Right ventricle myocardium inferior (tissue), 1 donor: ENCODE measurements at places on chromosomes 11 and 22. TPM values are rescaled to one million over a fixed set of nuclear protein-coding genes. Genes with fewer than 3 reads are reported as not detected.

Gene SAA4
- not detected for total RNA-seq

Gene SLC22A9
- not detected for total RNA-seq

Gene TSPAN18
- 115 TPM for total RNA-seq

Gene MEI1
- 0.41 TPM for total RNA-seq

Gene ZNF215
- 0.60 TPM for total RNA-seq

Gene NLRP10
- total RNA-seq: not detected

Gene APOA4
- total RNA-seq: not detected

Gene YWHAH
- total RNA-seq: 85.3 TPM

Gene IL17REL
- not detected for total RNA-seq

Gene VPS37C
- total RNA-seq: 16.5 TPM

Gene OR52E8
- total RNA-seq: not detected

Gene THAP12
- total RNA-seq: 19.4 TPM

Gene SPI1
- 14.6 TPM for total RNA-seq

Gene AGBL2
- 0.14 TPM for total RNA-seq

Gene PRG3
- total RNA-seq: not detected

DNA sequence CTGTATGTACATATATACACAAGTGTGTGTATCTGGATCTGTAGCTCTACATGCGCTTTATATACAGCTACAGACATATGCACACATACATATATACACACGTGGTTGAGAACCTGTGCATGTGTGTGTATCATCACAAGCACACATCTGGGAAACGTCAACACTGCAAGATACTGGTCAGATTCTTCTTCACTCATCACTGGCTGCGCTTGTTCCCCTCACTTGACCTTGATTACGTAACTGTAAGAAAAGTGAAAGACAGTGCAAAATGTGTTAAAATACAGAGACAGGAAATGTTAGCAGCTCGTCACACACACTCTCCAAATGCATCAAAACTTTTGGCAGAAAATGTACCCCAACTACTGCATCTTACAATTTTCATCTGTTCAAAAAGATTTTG, 51.9 kb upstream of the MN1 start:
- no peak for DNase-seq

DNA sequence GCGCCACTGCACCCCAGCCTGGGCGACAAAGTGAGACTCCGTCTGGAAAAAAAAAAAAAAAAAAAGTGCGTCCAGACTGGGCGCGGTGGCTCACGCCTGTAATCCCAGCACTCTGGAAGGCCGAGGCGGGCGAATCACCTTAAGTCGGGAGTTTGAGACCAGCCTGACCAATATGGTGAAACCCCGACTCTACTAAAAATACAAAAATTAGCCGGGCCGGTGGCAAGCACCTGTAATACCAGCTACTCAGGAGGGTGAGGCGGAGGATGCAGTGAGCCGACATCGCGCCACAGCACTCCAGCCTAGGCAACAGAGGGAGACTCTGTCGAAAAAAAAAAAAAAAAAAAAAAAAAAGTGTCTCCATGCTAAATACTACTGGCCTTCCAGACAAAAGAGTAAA, 1.3 kb downstream of the USP28 start:
- DNase-seq: no peak

- no peak for DNase-seq
Measured at GRCh38 chr11:6219359-6219758, 14.0 kb downstream of the C11orf42 start.

DNA sequence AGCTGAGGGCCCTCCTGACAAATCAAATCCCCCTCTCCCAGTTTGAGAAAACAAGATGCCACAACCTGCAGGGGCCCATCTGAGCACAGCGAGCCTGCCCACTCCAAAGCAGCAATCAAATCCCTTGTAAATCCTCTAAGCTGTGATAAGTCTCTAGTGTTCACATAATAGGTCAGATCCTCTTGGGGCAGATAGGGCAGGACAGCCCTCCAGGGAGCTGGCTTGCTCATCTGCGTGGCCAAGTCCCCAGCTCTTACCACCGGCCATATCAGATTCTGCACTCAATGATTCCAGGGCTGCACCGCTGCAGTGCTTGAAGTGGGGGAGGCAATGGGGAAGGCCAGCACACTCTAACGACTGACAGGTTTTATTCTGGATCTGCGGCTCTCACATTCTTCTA, 29.6 kb upstream of the FLI1 start:
- DNase-seq: no peak

DNA sequence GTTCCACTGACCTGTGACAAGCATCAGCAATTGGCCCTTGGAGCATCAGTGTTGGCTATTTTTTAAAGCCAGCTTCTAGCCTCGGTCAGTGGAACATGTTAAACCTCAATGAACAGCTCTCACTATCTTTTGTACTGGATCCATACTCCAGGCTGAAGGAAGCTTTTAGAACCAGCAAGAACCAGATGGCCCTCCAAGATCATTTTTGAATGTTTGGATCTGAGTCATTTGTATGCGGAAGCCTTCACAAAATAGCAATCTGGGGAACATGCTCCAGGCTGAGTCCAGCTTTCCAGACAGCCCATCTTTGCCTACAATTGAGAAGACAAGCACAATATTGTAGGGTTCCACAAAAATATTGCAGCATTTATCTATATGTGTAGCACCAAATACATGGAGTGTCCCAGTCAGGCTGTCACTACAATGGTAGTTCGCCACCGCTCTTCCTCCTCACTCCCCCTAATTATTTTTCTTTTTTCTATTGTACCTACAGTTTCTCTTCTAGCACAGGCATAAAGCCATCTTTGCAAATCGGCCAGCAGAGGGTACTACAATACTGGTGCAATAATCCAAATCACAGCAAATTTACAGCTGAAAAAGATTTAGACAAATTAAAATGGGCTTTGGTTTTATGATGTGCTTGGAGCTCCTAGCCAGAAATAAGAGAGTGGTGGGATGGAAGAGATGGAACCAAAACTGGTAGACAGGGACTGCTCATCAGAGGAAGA, 177.4 kb upstream of the BLID start:
- DNase-seq: no peak

DNA sequence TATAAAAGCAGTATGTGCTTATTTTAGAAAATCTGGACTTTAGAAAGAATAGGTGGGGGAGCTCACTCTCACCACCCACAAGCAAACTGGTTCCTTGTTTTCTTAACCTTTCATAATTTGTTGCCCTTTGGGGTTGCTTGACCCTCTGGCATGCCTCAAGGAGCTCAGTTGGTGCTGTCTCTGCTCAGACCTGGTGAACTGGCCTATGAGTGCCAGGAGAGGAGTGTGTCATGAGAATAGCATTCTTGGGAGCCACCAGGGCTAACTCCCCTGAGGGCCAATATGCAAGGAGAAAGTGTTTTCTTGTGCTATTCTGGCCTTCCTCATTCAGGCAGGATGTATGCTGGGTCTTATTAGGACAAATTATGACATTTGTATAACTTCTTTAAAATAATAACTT, 21.0 kb upstream of the AMOTL1 start:
- no peak for DNase-seq

DNA sequence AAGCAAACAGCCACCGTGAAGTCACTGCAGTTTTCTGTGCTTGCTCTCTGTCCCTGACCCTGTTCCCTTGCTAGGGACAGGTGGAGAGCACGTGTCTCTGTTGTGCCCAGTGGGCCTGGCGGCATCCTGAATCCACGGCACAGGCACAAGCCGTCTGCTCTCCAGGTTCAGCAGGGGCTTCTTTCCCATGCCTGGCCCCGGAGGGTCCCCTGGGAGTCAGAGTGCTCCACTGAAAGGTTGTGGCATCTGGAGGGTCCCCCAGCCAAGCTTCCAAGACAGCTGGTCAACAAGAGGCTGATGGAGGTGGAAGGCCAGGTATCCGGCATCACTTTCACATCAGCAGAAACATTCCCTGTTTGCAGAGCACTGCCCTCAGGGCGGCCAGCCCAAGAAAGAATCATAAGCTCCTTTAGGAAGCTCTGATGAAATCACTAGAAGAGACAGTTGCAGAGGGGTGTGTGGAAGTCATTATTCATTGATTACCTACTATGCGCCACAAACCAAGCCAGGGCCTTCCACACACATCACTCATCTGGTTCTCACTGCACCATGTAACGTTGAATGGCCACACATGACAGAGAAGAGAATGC, 346.4 kb upstream of the B3GAT1 start:
- DNase-seq: no peak

GRCh38 chr22:20857247-20857643, 1.4 kb downstream of the PI4KA start:
- DNase-seq: no peak

DNA sequence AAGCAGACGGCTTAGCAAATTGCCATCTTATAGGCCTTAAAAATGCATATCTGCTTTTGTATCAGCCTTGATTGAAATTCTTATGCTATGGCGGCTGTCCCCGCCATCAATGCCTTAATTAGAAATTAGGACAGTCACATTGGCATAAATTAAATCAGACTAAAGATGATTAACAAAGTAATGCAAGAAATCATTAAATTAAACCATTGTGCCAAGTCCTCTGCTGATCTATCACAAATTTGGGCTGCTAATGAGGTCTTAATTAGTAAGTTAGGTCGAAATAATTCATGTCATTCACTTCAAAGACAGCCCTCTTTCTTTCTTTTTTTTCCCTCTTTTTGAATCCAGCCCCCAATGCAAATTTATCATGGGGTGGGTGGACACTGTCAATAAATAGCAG, 159.3 kb downstream of the MIAT start:
- DNase-seq: no peak

- DNase-seq: no peak
Measured at GRCh38 chr11:18490319-18490718, 34.7 kb downstream of the LDHAL6A start.

DNA sequence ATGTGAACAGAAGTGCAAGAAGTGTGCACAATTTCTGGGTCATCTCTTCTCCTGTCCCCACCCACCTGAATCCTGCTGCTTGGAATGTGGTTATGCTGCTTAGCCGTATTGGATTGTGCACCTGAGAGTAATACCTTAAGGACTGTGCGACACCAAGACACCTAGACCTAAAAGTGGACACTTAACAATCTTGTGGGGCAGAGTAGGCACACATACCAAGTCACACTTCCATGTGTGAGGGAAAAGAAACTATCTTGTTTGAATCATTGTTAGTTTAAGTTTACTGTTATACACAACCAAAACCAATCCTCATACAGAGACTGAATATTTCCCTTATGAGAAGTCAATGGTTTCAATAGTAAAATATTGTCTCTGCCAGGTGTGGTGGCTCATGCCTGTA, 93.7 kb downstream of the CCDC83 start:
- DNase-seq: no peak

DNA sequence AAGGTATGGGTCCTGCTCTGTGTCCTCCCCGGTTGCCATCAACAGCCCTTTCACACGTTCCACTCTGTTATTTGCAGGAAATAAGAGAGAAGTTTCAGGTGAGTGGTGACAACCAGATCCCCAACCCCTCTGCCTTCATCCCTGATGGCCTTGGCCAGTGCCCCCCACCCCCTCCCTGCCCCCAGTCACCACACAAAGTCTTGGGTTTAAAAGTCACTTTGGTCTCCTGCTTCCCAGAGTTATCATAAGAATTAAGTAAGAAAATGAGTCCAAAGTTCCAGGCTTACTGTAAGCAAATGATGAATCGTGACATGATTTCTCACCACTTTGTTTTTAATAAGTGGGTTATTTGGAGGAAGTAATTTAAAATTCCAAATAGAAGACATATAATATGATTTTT, 9.2 kb upstream of the OAF start:
- DNase-seq: no peak
